ENCODE measurements at places on chromosomes 7 and 10.

GRCh38 chr10:6615971-6616370 lies 35.9 kb upstream of the PRKCQ start:
- DNase-seq = no peak

- DNase-seq = no peak
Measured at GRCh38 chr10:107420196-107420595, 255.7 kb upstream of the SORCS1 start.

- DNase-seq = no peak
Measured at GRCh38 chr7:110921595-110922151, 169.3 kb upstream of the LRRN3 start.

DNA sequence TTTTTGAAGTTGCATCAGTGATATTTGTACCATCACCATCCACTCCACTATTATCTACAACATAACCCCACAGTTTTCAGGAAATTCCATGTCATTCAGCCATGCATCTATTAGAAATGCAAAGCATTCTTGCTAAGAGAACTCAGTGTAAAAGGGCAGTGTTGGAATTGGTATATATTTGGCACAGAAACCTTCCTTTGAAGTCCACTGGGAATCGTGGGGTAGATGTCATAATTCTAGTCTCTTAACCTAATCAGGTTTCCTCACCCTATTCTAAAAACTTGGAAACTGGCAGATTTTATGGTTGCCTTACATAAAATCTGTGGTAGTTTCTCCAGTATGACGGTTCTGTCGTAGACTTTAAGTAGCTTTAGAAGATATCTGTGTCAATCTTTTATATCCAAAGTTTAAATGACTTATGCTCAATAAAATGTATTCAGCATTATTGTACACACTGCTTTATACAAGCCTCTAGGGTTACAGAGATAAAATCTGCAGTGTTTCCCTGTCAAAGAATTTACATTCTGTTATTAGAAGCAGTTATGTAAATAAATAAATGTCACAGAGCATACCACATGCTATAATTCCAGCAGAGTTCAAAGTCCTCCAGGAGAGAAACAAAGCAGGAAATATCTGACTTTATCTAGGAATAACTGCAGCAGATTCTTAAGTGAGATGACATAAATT lies 704.4 kb upstream of the CELF2 start:
- no peak for DNase-seq

DNA sequence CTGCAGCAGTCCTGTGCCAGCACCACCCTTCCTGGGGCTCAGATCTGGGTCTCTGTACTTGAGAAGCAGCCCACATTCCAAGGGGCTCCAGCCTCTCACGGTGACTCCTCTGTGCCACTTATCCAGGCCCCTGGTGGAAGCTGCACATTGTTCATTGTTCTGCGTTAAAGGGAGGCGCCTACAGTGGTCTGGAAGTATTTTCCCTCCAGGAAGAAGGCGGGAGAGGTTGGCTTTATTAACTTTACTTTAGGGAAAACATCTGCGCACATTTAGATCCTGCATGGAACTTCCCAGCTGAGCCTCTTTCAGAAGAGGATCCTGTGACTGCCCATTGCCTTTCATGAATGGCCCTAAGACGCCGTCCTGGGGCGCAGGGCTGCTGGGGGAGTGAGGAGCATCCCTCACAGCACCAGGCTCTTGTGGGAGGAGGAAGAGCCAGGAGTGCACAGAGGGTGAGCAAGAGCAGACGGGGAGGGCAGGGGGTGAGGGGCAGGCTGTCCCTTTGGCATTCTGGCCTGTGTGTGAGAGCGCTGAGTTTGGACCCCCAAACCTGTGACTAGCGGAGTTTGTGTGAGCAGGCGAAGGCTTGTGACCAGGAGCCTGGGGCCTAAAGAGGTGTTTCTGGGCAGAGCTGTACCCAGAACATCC lies 98.6 kb upstream of the BTBD16 start:
- DNase-seq = no peak

- DNase-seq = no peak
Measured at GRCh38 chr7:141679014-141679413, 23.0 kb downstream of the DENND11 start.

GRCh38 chr7:81367326-81367931 lies 402.4 kb downstream of the HGF start:
- no peak for DNase-seq

DNA sequence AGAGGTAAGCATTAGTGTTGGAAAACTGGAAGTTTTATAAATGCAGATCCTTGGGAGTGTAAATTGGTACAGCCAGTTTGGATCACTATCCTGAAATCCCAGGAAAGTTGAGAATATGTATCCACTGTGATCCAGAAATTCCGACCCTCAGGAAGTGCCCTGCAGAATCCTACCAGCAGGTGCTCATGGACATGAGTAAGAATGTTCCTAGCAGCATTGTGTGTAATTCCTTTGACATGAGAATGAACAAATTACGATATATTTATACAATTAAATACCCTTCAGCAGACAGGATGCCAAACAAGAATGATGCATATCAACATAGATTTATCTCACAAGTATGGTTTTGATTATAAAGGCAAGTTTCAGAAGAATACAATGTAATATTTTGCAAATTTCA lies 181.6 kb downstream of the XPNPEP1 start:
- DNase-seq = no peak

- peak; percentile 31 for DNase-seq
Measured at GRCh38 chr7:104327938-104328295, 486 bp upstream of the LHFPL3 start.

GRCh38 chr10:72056932-72057751 lies 31.2 kb downstream of the SPOCK2 start:
- no peak for DNase-seq

- no peak for DNase-seq
Measured at GRCh38 chr10:14092799-14093198, 237.9 kb downstream of the FRMD4A start.

DNA sequence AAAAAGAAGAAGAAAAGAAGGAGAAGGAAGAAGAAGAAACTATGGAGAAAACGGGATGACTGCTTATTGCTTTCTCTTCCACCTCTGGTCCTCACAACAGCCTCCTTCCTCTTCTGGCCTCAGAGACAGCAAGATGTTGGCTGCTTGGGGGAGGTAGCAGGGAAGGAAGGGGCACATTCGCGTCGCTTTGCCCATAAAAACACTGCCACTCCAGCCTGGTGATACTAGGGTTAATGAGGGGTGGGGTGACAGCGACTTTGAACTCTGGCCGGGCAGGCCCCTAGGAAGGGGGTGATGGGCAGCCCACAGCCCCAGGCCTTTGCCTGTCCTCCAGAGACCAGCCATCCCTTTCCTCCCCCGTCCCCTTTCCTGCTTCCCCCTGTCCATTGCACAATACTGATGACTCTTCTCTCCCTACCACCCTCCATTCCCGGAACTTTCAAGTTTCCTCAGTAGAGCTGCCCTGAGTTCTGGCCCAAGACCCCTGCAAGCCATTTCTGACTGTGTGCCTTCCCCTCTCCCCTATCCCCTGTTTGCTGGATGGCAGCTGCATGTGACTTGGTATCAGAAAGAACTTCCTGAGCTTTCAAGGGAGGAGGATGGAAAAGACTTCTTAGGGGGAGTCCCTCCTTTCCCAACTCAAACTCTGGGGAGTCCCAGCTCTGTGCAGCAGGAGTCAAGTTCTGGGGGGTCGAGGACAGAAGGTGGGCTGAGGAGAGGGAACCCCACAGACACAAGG lies 2.2 kb upstream of the CUEDC2 start:
- no peak for DNase-seq

DNA sequence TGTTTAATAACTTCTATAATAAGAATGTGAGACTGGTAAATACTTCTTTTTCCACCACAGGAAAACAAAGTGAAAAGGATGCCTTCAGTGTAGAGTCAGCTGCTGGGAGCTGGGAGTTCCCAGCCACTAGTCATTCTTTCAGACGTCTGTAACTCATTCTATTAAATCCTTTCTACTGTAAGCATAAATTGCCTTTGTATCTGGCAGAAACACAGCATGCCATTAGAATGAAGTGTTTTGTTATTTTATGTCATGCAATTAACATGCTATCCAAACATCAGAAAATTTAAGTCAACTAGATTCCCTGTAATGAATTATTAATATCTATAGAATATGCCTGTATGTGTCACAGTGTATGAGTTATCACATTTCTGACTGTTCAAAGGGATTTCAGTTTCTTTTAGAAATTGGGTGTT lies 14.3 kb downstream of the BPGM start:
- no peak for DNase-seq

GRCh38 chr10:69049566-69049961 lies 38.3 kb upstream of the SRGN start:
- no peak for DNase-seq

GRCh38 chr7:116899308-116899707 lies 36.9 kb downstream of the CAPZA2 start:
- DNase-seq = no peak

- no peak for DNase-seq
Measured at GRCh38 chr7:133854739-133855138, 272.4 kb upstream of the LRGUK start.

DNA sequence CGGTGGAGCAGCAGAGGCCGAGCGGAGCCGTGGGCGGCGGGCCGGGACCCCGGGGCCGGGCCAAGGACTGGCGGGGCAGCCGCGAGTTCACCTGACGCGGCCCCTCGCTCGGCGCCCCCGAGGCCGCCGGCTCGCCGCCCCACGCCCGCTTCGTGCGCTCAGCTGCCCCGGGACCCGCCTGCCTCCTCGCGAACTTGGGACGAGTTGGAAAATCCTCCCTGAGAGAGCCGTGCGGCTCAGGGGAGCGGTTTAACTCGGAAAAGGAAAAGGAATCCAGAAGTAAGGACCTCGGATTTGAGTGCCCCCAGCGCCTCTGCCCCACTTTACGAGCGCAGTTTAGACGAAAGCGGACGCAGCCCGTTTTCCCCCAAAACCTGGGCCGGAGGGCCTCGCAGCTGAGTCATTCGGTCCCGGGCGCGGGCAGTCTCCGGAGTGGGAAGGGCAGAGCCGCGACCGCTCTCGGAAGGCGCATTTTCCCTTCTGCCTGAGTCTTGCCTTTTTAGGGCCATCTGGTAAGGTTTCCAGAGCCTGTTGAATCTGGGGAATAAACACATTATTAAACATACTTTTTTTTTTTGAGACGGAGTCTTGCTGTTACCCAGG lies 744 bp downstream of the CREM start:
- peak; percentile 58 for DNase-seq

GRCh38 chr10:47451273-47451997 lies 32.5 kb downstream of the ANXA8 start:
- no peak for DNase-seq

DNA sequence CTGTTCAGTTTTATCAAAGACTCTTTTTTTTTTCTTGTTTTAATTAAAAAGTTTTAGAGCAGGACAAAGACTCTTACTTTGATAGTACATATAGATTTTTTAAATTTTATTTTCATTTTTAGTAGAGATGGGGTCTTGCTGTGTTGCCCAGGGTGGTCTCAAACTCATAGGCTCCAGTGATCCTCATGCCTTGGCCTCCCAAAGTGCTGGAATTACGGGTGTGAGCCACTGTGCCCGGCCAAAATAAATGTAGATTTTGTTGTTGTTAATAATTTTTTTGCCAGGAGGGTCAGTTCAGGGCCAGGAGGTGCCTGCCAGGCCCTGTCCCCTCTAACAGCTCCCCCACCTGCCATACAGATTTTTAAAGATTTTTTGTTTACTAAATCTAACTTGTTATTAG lies 17.0 kb downstream of the DENND10 start:
- DNase-seq = no peak

DNA sequence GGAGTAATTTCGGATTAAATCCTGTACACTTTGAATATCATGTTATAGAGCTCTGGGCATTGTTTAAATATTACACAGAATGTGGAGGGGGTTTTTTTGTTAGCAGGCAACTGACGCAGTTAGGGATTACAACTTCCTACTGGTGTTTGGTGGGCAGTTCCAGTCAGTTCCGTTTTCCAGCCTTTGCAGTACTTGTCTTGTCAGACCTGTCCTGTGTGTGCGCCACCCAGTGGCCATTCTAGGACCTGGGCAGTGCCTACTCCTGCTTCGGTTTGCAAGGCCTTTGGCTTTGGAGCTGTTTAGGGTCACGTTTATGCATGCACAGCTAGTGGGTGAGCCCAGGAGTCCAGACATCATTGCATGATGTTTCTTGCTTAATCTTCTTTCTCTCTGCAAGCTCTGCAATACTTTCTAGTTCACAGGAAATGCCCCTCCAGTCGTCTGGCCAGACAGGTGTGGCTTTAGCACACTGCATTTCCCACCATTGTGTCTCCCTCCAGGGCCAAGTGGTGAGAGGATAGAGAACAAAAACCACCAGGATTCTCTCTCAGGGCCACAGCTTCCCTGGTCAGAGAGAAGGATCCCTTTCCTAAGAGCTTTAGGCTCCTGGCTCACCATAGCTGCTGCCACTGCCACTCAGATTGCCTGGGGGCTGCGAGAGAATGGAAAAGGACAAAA lies 96.5 kb upstream of the TARP start:
- DNase-seq = peak; percentile 92

GRCh38 chr7:74575083-74575784 lies 82.3 kb upstream of the GTF2I start:
- DNase-seq = no peak

- no peak for DNase-seq
Measured at GRCh38 chr7:48173313-48173712, 2.1 kb downstream of the ABCA13 start.

- DNase-seq = no peak
Measured at GRCh38 chr7:44935016-44935415, 43.8 kb downstream of the MYO1G start.

- no peak for DNase-seq
Measured at GRCh38 chr10:7804741-7805140, 13.6 kb upstream of the TAF3 start.

All from glutamatergic neuron (in vitro differentiated cells).